ENCODE measurements at places on chromosomes 2 and 18.

DNA sequence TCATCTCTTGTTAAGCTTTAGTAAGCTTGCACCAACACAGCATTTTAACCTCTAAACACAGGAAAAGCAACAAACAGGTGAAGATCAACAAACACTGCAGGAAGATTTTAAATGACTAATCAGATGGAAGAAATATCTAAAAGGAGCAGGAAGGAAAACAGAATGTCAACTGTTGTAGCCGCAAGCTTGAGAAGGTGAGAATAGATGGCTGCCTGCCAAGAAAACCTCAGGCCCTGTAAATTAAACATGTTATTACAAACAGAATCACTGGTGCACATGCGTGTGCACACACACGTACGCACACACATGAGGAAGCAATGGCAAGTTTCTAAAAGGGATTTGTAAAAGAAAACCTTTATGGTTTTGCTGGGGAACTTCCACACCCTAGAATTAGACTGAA is 257.8 kb upstream of the GALNT5 start:
- DNase-seq: peak; percentile 21

DNA sequence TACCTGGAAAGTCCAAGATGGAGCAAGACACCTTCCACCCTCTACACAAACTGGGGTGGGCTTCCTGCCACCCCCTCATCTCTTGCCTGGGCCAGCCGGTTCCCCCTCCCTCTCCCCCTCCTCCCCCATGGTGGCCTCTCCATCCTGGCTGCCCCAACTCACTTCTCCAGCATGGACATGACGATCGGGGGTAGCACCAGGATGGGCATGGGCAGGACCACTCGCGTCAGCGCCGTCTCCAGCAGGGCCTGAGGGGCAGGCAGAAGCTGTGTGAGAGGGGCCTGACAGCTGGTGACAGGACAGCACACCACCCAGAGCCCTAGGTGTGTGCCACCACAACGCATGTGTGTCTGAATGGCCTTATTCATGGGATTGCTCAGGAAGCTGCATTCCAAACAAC is 51.0 kb downstream of the EMX1 start:
- DNase-seq: no peak

GRCh38 chr2:170974304-170974993 is 45.4 kb downstream of the GORASP2 start:
- DNase-seq: peak; percentile 37

DNA sequence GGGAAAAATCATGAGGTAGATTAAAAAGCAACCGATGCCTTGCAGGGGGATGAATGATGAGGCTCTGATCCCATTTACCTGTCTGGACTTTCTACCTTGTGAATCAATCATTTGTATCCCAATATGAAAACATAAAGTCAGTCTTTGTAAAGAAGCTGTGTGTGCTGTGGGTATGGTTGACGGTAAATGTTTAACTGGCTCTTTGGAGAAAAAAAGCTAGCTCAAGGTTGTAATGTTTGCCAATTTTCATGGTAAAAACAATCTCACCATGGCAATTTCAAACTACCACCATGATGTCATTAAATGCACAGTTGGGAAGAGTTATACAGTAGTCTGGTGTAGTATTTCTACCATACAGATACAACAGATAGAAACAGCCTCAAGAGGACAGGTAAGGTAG is 14.6 kb downstream of the TTR start:
- peak; percentile 43 for DNase-seq

DNA sequence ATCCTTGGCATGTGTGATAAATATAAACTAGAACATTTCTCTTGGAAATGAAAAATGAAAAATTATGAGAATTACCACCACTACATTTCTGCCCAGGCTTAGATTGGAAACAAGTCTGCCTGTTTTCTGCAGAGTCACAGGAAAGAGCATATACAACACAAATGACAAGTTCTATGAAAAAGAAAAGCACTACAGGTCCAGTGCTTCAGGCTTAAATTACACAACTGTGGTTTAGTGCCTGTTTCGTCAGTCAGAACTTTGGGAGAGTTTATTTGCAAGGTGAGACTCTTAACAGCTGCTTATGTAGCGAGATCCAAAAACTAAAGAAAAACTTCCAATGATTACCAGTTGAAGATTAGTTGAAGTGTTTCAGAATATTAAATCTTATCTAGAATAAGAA is 68.9 kb downstream of the RTN4 start:
- peak; percentile 46 for DNase-seq

DNA sequence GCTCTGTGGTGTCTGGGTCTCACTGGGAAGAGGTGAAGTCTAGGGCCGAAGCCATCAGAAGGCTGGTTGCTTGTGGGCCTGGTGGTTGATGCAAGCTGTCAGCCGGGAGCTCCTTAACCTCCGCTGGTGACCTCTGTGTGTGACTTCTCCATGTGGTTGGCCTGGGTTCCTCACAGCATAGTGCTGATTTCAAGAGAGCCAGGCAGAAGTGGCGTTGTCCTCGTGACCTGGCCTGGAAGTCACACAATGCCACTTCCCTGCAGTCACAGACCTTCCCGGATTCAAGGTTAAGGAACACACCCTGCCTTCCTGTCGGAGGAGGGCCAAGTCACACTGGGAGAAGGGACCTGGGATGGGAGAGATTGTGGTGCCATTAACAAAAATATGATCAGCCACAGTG is 303.7 kb upstream of the HS6ST1 start:
- DNase-seq: no peak

DNA sequence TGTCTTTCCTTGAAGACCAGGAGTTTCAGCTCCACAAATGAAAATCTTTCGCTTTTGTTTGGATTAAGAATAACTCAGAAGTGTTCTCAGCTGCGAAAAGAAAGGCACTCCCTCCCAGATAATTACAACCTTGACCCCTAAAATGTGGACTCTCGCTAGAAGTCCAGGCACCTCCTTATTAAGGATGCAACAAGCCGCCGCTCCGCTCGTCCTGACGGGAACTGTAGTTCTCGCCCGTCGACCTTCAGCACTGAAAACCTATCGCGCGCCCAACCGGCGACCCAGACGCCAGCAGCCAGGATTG is 559 bp downstream of the IMMT start:
- peak; percentile 89 for DNase-seq

GRCh38 chr18:12340945-12341660 is 33.1 kb downstream of the TUBB6 start:
- no peak for DNase-seq

- no peak for DNase-seq
These were observed 185.0 kb downstream of the UXS1 start for GRCh38 chr2:106009096-106009495.

GRCh38 chr2:204544961-204545860 is at the start of gene PARD3B:
Gene PARD3B, plus strand, starts transcription at chr2:204545475. Its CDS starts 525 bp downstream, at chr2:204546000.
- DNase-seq: peak; percentile 37

- DNase-seq: no peak
These were observed 45.1 kb downstream of the PROC start for GRCh38 chr2:127463155-127463991.

DNA sequence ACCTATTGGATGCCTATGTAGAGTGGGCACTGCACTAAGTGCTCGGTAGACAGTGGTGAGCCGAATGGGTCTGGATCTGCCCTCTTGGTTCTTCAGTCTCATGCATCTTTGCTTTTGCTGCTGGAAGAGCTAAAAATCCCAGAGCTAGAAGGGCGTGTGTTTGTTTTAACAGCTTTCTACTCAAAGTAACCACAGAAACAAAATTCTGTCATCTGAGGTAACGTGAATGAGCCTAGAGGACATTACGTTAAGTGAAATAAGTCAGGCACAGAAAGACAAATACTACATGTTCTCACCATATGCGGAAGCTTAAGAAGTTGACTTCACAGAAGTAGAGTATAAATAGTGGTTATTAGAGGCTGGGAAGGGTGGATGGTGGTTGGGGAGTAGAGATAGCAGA is 119.8 kb downstream of the PLB1 start:
- no peak for DNase-seq

DNA sequence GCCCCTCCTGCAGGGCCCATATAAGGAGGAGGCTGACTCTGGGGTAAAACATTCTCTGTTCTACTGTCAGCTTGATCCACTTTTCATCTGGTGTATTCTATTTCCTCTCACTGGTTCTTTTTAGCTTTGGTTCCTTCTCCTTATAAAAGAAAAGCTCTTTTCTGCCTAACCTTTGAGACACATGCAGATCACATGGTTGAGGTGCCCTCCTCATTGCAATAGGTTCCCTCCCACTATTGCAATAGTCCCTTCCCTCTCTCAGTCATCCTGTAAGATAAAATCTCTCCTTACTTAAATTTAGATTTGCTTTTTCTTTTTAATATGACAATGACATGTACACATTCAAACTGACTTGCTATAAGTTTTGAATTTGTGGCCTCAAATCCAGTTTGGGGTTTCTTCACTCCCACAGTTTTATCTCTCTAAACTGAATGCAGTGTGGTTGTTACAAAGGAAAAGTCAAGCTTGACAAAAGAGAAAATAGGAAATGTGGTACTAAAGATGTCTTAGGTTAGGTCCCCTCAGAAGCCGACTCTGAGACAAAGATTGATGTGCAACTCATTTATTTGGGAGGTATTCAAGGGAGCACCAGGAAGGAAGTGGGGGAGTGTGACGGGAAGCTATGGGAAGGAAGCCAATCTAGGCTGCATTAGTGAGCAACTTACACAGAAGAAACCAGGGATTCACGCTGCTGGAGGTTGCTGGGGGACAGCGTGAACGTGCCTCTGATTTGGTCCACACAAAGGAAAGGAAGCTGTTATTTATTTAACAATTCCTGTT is 127.6 kb upstream of the LINC00305 start:
- DNase-seq: no peak

DNA sequence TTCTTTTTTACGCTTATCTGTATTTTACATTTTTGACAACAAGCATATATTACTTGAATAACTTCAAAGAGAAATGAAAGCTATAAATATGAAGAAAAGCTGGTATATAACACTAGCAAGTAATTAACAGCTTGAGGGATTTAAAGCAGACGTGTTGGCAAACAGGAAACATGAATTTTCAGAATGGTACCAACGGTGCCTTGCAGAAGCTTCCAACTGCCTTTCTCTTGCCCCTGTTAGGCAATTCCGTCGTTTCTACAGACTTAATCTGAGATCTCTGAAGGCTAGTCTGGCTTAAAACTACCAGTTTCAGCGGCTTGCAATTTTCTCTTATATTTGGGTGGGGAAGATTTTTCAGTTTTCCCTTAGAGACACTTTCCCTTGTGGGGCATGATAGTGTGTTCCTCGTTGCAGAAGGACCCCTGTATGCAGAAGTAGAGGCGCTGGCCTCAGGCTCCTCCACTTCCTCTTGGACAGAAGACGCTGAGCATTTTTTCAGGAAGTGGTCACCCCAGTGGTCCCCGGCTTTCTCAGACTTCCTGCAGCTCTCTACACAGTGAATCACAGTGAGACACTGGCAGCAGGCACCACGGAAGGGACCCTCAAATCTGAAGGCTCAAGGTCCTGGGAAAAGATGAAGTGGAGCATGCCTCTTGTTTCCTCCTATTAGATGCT is 56.2 kb upstream of the SLC16A14 start:
- DNase-seq: no peak

GRCh38 chr2:2663401-2664036 is 332.4 kb upstream of the MYT1L start:
- peak; percentile 36 for DNase-seq

DNA sequence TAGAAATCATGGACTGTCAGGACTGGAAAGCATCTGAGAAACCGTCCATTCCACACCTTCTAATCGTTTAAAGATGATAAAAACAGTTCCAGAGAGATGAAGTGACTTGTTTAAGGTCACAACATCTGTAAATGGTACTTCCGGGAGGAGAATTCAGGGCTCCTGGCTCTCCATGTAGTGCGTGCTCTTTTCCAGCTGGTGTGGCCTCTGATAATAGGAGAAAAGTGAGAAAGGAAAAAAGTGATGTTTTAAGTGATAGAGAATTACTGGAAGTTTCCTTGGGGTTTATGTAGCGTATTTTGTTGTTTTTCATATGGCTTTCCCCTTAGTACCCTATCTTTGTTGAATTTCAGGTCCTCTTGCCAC is 663 bp downstream of the C2orf49 start:
- no peak for DNase-seq

- peak; percentile 90 for DNase-seq
These were observed 31.1 kb upstream of the STK39 start for GRCh38 chr2:168278424-168278888.

GRCh38 chr2:102141011-102141943 is 1.3 kb upstream of the IL1R1 start:
- DNase-seq: no peak

DNA sequence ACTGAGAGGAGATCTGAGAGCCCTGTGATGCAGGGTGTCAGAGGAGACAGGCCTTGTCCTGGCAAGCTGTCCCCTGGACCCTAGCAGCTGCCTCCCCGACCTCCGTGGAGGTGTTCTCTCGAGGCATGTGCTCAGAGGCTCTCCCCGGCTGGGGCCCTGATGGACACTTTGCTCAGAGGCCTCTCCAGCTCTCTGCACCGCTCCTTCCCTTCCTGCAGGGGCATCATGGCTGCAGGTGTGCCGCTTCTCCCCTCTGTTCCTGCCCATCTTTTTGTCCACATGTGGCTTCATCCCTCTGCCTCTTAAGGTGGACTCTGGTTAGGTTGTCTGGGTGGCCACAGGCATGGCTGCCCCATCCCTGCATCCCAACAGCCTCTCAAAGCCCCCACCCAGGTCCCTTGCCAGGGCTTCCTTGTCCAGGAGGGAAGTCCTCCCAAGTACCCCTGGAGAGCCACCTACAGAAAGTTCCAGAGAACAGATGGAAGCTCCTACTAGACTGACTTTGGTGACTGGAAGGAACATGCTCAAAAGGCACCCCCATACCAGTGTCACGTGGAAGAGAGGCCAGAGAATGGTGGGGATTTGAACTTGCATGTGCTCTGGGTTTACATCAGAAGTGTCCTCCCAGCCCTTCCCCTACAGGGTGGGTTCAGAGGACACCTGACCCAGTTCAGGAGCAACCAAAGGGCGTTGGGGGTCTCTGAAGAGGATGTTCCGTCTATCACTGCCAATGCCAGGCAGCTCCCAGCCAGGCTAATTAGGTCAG is 120.4 kb downstream of the KLHL29 start:
- DNase-seq: no peak

- DNase-seq: no peak
These were observed 69.3 kb downstream of the TIMM21 start for GRCh38 chr18:74217476-74218143.

DNA sequence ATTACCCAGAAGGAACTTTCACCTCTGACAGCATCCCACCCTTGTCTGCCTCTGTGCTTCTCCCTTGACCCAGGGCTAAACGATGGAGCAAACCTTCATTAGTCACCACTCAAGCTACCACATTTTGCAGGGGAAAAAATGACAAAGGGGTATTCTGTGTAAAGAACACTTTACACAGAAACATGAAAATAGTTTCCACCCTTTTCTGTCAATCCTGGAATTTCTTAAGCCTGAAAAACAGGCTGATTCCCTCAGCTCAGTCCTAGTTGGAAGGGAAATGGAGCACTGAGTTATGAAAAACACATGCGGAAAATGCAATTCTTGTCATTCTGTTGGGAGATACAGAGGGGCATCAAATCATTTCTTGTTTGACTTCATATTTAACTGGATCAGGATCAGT is 175.0 kb upstream of the HNRNPA3 start:
- no peak for DNase-seq

DNA sequence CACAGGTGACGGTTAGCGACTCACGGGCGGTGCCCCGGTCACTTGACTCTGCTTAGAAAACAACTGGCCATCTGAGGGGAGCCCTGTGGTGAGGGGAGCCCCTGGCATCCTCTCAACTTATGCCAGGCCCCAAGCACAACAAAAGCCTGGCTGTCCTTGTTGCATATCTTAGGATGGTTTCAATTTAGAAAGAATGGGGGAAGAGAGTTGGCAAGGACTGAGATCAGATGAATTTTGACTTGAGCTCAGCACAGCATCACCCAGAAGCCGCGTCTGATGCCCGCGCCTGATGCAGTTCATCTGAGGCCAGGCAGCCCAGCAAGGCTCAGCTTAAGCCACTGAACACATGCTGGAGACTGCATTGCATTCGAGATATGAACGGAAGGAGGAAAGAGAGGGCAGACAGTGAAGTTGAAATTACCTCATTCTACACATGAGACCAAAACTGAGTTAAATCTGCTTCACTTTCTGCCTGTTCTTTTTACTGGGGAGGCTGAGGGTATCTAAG is 36.8 kb downstream of the MYT1L start:
- DNase-seq: no peak

All from renal cortical epithelial cell (primary cell).